ENCODE measurements at places on chromosomes 1 and 21. TPM values are rescaled to one million over a fixed set of nuclear protein-coding genes. Genes with fewer than 3 reads are reported as not detected.

- DNase-seq, result no peak
Measured at GRCh38 chr1:154557248-154557938, 1.1 kb downstream of the UBE2Q1 start.

DNA sequence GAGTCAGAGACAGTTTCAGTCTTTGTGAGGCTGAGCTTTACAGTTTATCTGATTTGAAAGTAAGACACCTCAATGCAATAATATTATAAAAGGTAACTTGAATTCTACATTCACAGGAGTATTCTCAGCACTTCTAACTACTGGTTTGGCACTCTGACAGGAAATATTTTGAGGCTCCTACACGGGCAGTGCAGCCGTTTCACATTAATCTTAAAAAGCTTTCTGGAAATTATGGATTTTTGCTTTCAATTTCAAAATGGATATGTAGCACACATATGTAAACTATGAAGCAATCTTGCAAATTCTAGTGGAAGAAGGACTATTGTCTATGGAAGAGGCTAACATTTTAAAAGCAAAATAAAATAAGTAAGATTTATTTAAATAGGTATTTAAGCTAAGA lies 262.9 kb upstream of the SNX7 start:
- DNase-seq, result no peak

GRCh38 chr1:1038694-1039093 lies 18.8 kb downstream of the AGRN start:
- no peak for DNase-seq

- no peak for DNase-seq
Measured at GRCh38 chr1:55584526-55585401, 369.6 kb upstream of the USP24 start.

GRCh38 chr1:10398278-10398733 lies 558 bp upstream of the PGD start:
- DNase-seq, result no peak

ALPL gene
- total RNA-seq, result 9.4 TPM

FBLIM1 gene
- 99.1 TPM for total RNA-seq

SLAMF9 gene
- total RNA-seq, result not detected

SUSD4 gene
- 5.8 TPM for total RNA-seq

TLCD4 gene
- total RNA-seq, result 47.7 TPM

LEPR gene
- total RNA-seq, result 4.3 TPM
